NCI-H2029 treated with DMSO at 0.1 percent for 48 hours (cell line): ENCODE measurements at places on chromosomes 5 and 9.

DNA sequence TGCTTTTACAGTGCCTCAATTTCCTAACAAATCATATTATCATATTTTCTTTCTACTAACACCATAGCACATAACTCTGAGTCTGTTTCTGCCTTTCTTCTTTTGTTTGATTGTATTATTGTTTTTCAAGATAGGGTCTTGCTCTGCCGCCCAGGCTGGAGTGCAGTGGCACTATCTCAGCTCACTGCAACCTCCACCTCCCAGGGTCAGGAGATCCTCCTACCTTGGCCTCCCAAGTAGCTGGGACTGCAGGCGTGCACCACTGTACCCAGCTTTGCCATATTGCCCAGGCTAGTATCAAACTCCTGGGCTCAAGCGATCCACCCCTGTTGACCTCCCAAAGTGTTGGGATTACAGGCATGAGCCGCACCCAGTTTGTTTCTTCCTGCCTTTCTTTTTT lies 18.7 kb downstream of the PAIP2 start:
- DNase-seq = no peak

GRCh38 chr5:27308153-27308552 lies 269.8 kb upstream of the CDH9 start:
- no peak for DNase-seq

DNA sequence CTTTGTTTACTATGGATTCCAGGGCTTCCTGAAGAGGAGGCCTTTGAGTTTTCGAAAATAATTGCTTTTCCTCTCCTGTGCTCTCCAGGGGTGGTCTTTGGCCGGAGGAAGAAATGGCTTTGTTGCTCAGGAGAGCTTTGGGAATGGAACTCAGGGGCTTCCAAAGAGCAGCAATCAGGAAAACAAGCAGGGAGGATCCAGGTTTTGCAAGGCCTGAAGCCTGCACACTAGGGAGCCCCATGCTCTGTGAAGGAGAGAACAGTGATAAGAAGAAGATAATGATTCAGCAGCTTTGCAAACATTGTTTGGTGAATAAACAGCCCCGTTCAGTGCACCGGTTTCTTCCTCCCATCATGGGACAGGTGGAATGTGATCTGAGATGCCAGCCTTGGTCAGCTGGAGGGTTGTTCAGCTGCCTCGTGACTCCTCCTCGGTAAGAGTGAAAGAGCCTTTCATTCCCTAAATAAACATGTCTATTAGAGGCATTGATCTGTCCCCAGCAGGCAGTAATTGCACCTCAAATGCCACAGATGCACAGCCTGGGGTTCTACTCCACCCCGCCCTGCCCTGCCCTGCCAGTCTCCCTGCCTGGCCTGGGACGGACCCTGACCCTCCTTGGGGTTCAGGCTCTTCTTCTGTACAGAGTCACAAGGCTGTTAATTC lies 11.5 kb upstream of the ALDH1B1 start:
- DNase-seq = no peak

GRCh38 chr9:92308893-92309292 lies 15.4 kb upstream of the IARS1 start:
- peak; percentile 18 for DNase-seq

DNA sequence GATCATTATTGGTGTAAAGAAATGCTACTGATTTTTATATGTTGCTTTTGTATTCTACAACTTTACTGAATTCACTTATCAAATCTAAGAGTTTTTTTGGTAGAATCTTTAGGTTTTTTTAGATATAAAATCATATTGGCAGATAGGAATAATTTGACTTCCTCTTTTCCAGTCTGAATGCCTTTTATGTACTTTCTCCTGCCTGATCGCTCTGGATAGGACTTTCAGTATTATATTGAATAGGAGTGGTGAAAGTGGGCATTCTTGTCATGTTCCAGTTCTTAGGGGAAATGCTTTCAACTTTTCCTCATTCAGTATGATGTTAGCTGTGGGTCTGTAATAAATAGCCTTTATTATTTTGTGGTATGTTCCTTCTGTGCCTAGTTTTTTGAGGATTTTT lies 8.3 kb downstream of the AHRR start:
- no peak for DNase-seq

GRCh38 chr5:5800801-5801761 lies 378.6 kb downstream of the ICE1 start:
- peak; percentile 19 for DNase-seq

- DNase-seq = no peak
Measured at GRCh38 chr9:27541740-27542139, 12.1 kb upstream of the MOB3B start.

DNA sequence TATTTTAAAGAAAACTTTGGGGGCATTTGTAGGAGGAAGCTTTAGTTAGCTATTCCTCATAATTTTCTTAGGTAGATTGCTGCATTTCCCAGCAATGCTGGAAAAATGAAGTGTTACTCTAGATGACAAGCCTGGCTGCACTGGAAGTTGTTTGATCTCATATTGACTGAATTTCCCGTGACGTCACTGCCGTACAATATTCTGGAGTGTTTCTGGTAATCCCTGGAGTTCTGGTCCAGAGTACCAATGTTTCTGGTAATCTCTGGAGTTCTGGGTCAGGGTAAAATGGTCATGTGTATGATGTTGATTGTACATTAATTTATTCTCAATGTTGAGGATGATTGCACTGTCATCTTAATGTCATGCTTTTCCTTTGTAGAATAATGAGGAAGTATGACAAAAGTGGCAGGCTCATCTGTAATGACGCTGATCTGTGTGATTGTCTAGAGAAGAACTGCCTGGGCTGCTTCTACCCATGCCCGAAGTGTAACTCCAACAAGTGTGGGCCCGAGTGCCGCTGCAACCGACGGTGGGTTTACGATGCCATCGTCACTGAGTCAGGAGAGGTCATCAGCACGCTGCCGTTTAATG lies 26.2 kb downstream of the ARL14EPL start:
- no peak for DNase-seq

GRCh38 chr9:91177661-91178280 lies 183.9 kb downstream of the AUH start:
- DNase-seq = no peak

- no peak for DNase-seq
Measured at GRCh38 chr9:126783949-126784348, 20.9 kb upstream of the ZBTB43 start.

- peak; percentile 72 for DNase-seq
Measured at GRCh38 chr9:83281306-83282255, 218.6 kb upstream of the RASEF start.

- no peak for DNase-seq
Measured at GRCh38 chr5:155274484-155274883, 260.9 kb downstream of the KIF4B start.

GRCh38 chr9:109726119-109726518 lies 53.9 kb upstream of the PALM2AKAP2 start:
- no peak for DNase-seq

DNA sequence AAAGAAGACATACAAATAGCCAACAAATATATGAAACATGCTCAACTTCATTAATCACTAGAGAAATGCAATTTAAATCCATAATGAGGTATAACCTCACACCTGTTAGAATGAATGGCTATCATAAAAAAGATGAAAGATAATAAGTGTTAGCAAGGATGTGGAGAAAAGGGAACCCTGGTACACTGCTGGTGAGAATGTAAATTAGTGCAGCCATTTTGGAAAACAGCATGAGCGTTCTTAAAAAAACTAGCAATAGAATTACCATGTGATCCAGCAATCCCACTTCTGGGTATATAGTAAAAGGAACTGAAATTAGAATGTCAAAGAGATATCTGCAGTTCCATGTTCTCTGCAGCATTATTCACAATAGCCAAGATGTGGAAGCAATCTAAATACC lies 64.2 kb upstream of the CEP78 start:
- DNase-seq = no peak

DNA sequence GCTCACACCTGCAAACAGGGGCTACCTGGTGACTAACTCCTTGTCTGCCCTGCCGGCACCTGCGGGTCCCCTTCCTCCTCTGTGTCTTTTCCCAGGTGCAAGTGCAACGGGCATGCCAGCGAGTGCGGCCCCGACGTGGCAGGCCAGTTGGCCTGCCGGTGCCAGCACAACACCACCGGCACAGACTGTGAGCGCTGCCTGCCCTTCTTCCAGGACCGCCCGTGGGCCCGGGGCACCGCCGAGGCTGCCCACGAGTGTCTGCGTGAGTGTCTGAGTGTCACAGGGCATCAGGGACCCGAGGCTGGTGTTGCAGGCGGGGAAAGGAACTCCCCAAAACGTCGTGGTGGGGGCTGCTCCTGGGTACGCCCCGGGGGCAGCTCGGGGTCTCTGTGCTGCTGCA lies 27.1 kb downstream of the LAMC3 start:
- no peak for DNase-seq

- no peak for DNase-seq
Measured at GRCh38 chr5:39073767-39074016, 507 bp downstream of the RICTOR start.

DNA sequence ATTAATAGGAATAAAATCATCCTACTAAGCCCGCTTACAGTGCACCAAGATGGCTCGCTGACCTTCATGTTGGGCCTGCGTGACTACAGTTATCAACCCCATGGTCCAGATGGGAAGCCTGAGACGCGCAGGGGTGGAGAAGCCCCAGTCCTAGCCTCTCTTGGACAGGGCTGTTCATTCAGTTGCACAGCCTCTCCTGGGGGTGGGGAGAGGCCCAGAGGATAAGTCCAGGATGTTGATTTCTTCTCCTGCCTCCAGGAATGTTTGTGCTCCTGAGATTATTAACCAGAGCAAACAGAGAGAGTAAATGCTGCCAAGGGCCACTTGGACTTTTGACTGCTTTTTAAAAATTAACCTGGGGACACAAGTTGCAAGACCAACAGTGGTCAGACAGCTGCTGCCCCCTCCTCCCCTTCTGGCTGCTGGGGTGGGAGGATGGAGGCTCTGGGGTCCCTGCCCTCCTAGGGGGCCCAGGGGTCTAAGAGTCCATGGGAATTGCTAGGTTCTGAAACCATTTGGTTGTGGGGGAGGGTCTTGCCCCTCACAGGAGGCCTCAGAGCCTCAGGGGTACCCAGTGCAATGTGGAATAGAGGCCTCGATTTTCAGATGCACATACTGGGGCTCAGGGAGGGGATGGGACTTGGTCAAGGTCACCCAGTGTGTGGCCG lies 2.8 kb upstream of the AMBP start:
- no peak for DNase-seq

DNA sequence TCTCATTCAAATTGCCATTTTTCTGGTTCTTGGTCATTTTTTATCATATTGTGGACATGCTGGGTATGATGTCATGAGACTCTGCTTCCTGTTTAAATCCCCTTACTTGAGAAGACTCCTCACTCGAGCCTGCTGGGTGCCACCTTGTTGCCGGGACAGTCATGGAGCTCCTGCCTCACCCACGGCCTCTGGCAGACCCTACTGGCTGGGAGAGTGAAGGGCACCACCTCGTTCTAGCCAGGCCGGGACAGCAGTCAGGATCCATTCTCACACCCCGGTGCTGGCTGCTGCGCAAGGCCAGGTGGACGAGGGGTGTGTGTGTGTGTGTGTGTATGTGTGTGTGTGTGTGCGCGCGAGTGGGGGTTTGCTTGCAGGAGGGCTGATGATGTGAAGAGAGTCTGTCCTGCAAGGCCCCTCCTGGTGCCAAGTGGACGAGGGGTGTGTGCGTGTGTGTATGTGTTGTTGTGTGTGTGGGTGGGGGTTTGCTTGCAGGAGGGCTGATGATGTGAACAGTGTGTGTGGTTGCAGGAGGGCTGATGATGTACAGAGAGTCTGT lies 4.4 kb downstream of the CEP72 start:
- no peak for DNase-seq

GRCh38 chr5:101393795-101394450 lies 490.8 kb upstream of the ST8SIA4 start:
- no peak for DNase-seq
